SK-N-SH (cell line): ENCODE measurements at places on chromosomes 5 and 9. TPM values are rescaled to one million over a fixed set of nuclear protein-coding genes. Genes with fewer than 3 reads are reported as not detected.

The ISL1 gene
- polyA plus RNA-seq, result 15.2 and 15.5 TPM in 2 replicates

The CMYA5 gene
- polyA plus RNA-seq, result 0.12 and 0.21 TPM in 2 replicates

The SH3RF2 gene
- polyA plus RNA-seq, result 0.87 and 0.93 TPM in 2 replicates

The SYK gene
- not detected in 2 replicates for polyA plus RNA-seq

The F2RL2 gene
- 29.4 and 51.0 TPM in 2 replicates for polyA plus RNA-seq

The RASEF gene
- polyA plus RNA-seq, result 0.08 TPM in 1 of 2 replicates, not detected in the other

The NUTM2F gene
- not detected in 2 replicates for polyA plus RNA-seq

The ABO gene
- polyA plus RNA-seq, result not detected in 2 replicates

The IFNB1 gene
- not detected in 2 replicates for polyA plus RNA-seq

The GARNL3 gene
- 9.1 and 10.4 TPM in 2 replicates for polyA plus RNA-seq

The GFRA3 gene
- 0.11 and 0.15 TPM in 2 replicates for polyA plus RNA-seq

The UIMC1 gene
- 19.9 and 24.3 TPM in 2 replicates for polyA plus RNA-seq

The AQP7 gene
- polyA plus RNA-seq, result 0.05 TPM in 1 of 2 replicates, not detected in the other

The SLC25A2 gene
- polyA plus RNA-seq, result not detected in 2 replicates

The SNCAIP gene
- polyA plus RNA-seq, result 0.08 TPM in 1 of 2 replicates, not detected in the other

The REEP2 gene
- polyA plus RNA-seq, result 25.4 and 31.2 TPM in 2 replicates

The ZMYND19 gene
- 39.3 and 43.1 TPM in 2 replicates for polyA plus RNA-seq

The C5orf24 gene
- 21.8 and 34.3 TPM in 2 replicates for polyA plus RNA-seq

The TTF1 gene
- 11.9 and 12.1 TPM in 2 replicates for polyA plus RNA-seq

The COL23A1 gene
- polyA plus RNA-seq, result 0.03 and 0.10 TPM in 2 replicates

The TMOD1 gene
- 0.54 and 1.6 TPM in 2 replicates for polyA plus RNA-seq

The CHD1 gene
- 12.4 and 15.2 TPM in 2 replicates for polyA plus RNA-seq

The IL7R gene
- 3.0 and 4.5 TPM in 2 replicates for polyA plus RNA-seq

The C8G gene
- 0.28 and 0.49 TPM in 2 replicates for polyA plus RNA-seq

The C1QTNF3 gene
- 1.5 and 1.6 TPM in 2 replicates for polyA plus RNA-seq

The MAMDC4 gene
- polyA plus RNA-seq, result 4.2 and 5.0 TPM in 2 replicates

The PCDHGB3 gene
- 0.53 and 0.63 TPM in 2 replicates for polyA plus RNA-seq

The FUT7 gene
- not detected in 2 replicates for polyA plus RNA-seq

The TNFSF15 gene
- 0.64 and 0.86 TPM in 2 replicates for polyA plus RNA-seq
